ENCODE measurements at places on chromosomes 2 and 18.

DNA sequence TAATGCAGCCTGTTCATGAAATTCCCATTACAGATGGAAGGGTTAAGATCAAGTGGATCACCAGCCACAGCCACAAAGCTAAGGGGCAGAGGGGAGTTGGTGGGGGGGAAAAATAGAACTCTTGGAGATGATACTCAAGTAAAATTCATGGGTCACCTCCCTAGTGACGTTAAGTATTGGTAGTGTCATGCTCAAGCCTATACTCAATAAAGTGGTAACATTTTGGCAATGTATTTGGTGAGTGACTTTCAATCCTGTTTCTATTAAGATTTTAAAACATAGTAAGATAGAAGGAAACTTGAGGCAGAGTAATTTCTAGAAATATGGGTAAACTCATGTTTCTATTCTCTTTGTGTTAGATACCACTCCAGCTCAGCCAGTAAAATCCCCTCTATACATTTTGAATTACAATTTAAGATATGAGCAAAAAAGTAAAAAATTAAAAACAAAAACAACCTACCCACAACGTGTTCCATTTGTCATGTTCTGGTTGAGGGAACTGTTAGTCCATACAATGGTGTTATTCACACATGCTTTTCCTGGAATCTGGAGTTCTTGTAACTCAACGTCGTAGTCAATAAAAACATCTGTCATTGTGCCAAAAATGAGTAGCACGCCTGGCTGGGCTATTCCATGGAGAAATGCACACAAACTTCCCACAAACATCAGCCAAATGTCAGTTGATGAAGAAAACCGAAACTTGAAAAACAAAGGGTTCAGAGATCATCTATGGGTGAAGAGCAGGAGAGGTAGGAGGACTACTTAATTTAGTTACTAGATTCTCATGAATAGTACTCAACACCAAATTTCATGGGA, 18.1 kb downstream of the ABCB11 start:
- DNase-seq: no peak

DNA sequence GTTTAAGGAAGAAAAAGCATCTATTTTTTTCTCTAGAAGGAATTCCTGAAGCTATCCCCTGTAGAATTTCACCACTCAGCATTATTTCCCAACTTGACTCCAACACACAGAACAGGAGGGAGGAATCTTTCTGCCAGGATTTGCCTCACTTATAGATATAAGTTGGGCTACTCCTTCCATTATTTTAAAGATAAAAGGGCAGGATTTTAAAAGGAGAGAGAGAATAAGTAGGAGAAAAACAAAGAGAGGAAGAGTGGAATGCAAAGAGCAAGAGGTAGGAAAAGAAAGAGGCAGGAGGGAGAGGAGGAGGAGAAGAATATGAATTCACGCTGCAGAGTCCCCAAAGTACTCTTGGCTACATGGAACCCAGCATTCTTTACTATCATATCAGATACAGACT, 182.5 kb downstream of the TCF4 start:
- DNase-seq: no peak

GRCh38 chr2:236088368-236089057, 79.7 kb downstream of the GBX2 start:
- DNase-seq: no peak

- DNase-seq: peak; percentile 54
Observed at GRCh38 chr18:62524440-62525200, 1.8 kb downstream of the ZCCHC2 start.
